T-helper 1 cell (primary cell): ENCODE measurements at places on chromosomes 1 and 21.

GRCh38 chr1:16615253-16616252 lies 2.2 kb upstream of the NBPF1 start:
- no peak for DNase-seq

DNA sequence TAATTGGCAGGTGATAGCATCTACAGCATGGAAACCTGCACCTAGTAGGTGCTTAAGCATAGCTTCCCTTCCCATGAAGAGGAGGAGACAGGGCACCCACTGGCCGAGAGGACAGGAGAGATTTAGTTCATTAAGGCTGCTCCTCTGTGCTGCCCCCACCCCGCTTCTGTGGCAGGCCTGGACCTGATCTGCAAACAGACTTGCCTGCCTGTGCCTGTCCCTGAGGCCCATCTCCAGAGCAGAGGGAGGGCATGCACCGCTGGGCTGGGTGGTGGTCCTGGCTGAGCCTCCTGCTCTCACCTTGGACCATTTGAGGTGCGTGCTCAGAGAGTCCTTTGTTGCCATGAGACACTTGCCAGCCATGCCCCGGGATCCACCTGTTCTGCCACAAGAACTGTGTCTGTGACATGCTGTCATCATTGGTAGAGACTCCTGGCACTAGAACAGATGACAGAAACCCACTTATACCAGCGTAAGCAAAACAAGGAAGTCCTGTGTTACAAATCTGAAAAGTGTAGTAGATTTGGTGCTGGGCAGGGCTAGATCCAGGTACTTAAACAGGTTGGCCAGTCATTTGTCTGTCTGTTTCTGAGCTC lies 55.6 kb downstream of the PTPRF start:
- DNase-seq: no peak

DNA sequence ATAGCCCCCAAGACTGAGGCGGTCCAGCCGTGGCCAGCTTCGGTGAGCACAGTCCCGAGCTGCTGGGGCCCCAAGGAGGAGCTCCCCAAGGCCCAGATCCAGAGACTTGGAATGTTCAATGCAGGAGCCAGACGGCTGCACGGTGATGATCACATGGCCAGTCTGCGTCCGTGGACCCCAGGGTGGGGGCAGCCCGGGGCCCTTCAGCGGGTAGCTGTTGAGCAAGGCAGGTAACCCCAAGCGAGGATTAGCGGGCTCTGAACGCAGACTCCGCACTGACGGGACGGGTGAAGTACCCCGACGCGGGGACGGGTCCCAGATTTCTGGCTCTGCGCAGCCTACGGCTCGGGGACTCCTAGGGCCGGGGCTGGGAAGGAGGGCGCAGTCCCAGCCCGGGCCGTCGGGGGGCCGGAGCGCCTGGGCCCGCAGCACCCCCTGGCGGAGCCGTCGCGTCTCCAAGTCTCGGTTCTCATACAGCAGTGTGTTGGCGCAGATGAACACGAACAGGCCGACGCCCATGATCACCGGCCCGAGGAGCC lies 2.7 kb downstream of the TMEM200B start:
- peak; percentile 55 for DNase-seq

- DNase-seq: no peak
These were observed 357.5 kb upstream of the RUNX1 start for GRCh38 chr21:35406635-35407034.

DNA sequence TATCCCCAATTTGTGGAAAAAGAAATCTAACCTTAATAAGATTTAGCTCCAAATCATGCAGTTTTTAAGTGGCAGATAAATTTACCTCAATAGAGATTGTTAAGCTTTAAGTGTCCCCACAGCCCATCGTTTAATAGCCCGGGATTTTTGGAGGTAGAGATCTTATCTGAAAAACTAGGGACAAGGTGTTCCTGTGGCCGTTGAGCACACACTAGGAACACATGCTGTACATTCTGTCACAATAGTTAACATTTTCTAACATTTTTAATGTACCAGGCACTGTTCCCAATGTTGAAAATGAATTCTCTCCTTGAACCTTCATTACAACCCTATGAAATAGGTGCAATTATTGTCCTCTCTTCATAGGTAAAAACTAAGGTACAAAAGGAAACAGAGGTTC lies 85.7 kb upstream of the PLD5 start:
- DNase-seq: no peak

DNA sequence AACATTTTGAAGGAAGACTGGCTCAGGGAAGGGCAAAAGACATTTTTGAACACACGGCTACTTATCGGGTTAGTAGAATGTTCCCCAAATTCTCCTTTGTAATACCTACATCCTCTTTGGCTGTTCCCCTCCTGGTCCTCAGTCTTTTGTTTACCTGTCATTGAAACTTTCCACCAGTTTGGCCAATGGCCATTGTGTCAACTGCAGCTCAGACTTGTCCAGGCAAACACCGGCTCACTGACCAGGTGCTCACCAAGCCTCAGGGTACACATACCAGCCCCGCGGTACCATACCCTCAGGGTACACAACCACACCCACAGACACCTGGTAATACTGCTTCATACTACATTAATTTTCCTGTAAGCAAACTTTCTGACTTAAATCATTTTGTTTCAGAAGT lies 84.8 kb upstream of the ZNF648 start:
- DNase-seq: no peak

GRCh38 chr1:16212251-16212961 lies at the start of gene ARHGEF19:
Gene ARHGEF19 (minus strand): TSS chr1:16212652. CDS start chr1:16209054, 3,598 bp downstream.
- no peak for DNase-seq

DNA sequence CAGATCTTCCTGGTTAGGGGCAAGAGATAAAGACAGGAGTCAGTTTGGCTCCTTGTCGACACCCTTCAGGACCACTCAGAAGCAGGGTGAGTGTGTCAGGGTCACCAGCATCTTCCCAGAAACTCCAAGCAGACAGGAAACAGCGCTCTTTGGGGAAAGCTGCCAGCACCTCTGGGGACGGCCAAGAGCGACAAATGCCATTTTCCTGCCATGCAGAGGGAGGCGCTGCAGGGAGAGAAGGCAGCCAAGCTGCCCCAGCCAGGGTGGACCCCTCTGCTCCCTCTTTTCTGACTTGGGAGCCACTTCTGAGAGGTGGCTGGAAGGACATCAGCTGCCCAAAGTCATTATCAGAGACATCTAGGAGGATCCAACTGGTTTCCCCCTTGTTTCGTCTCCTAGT lies 29.0 kb downstream of the SIM2 start:
- no peak for DNase-seq

DNA sequence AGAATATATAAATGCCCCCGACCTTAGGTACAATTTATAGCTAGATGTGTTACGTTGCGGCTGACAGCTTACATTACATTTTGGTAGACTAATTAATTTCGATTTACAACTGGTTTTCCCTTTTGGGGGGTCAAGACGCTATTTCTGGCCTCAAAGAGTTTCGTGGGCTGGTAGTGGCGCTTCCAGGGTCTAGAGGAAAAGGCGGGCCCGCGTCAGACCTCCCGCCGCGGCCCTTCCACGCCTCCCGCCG lies 391 bp downstream of the IFT25 start:
- no peak for DNase-seq

DNA sequence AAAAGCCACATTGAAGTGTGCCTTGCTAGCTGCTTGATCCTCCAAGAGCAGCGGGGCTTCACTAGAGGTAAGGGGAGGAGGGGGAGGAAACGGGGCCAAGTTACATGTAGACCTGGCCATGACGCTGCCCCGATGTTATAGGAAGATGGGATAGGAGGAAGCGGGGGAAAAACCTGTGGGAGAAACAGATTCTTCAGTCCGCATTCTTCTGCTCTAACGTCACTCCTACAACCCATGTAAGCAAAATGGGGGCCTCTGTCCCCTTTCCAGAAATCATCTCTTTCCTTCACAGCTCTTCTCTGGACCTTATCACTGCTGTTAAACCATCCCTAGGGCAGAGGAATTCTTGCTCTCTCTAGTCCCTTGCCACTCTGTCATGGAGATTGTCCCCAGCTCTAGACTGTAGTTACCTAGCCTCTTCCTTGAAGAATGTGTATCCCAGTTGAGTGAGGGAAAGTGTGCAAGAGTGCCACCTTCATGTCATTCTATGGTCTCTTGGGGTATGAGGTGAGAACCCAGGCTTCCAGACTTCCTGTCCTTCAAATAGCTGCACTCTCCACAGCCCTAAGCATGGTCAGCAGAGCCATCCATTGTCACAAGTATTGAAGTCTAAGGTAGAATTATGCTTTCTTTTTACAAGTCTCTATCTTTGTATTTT lies 11.4 kb downstream of the PLEKHO1 start:
- DNase-seq: no peak
